ENCODE measurements at places on chromosomes 6 and 20. TPM values are rescaled to one million over a fixed set of nuclear protein-coding genes. Genes with fewer than 3 reads are reported as not detected.

The MCHR2 gene
- total RNA-seq, result not detected

The MACROD2 gene
- total RNA-seq, result 11.5 TPM

The SFTA2 gene
- not detected for total RNA-seq

The NRM gene
- 8.5 TPM for total RNA-seq

The NHSL1 gene
- 4.8 TPM for total RNA-seq

The AGER gene
- 5.0 TPM for total RNA-seq

The INSM1 gene
- total RNA-seq, result 0.04 TPM

The COL12A1 gene
- total RNA-seq, result 24.2 TPM

The WFDC12 gene
- total RNA-seq, result not detected

The SEMG1 gene
- not detected for total RNA-seq

DNA sequence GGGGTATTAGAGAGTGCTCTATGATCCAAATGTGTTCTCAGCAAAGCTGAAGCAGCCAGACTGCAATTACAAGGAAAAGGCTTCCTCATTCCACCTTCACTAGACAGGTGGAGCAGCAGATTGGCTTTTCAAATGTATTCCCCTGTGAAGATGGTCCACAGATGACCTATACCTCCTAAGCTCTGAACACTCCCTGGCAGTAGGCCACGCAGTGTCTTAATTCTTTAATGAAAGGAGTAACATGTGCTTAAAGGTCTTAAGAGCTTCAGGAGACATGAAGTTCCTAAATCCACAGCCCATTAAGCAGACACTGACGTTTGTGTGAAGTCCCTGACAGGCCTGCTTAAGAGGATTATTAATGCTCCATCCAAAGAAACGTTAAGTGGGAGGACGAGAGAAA, 138.9 kb upstream of the NUP153 start:
- H3K36me3 ChIP-seq, result peaks cover 11% of the 10 kb centered on the region
- H3K4me1 ChIP-seq, result peaks cover 6% of the 10 kb centered on the region
- H3K4me3 ChIP-seq, result no peak overlapping the region
- no peaks in the 10 kb centered on the region for H3K27me3 ChIP-seq
- no peak for DNase-seq

GRCh38 chr20:20603339-20603990, 109.0 kb downstream of the RALGAPA2 start:
- no peaks in the 10 kb centered on the region for H3K4me1 ChIP-seq
- no peak overlapping the region for H3K27ac ChIP-seq
- no peaks in the 10 kb centered on the region for H3K36me3 ChIP-seq
- H3K27me3 ChIP-seq, result no peaks in the 10 kb centered on the region
- no peak for DNase-seq

GRCh38 chr6:158767709-158768108, 51.5 kb downstream of the EZR start:
- H3K27ac ChIP-seq, result no peak overlapping the region
- no peaks in the 10 kb centered on the region for H3K27me3 ChIP-seq
- no peaks in the 10 kb centered on the region for H3K4me1 ChIP-seq
- H3K36me3 ChIP-seq, result peaks cover 70% of the 10 kb centered on the region
- no peak for DNase-seq

- H3K4me3 ChIP-seq, result peak overlapping the region; percentile 97
- no peak overlapping the region for H3K27ac ChIP-seq
- H3K36me3 ChIP-seq, result peaks cover 45% of the 10 kb centered on the region
These were observed 10.0 kb downstream of the HSPA1B start for GRCh38 chr6:31837369-31838113.

- no peaks in the 10 kb centered on the region for H3K36me3 ChIP-seq
- H3K4me3 ChIP-seq, result no peak overlapping the region
- DNase-seq, result no peak
- no peak overlapping the region for H3K27ac ChIP-seq
These were observed 156.6 kb downstream of the UNC5CL start for GRCh38 chr6:40882323-40882997.

- no peaks in the 10 kb centered on the region for H3K27me3 ChIP-seq
- no peak overlapping the region for H3K4me3 ChIP-seq
- H3K4me1 ChIP-seq, result no peaks in the 10 kb centered on the region
These were observed 141.3 kb upstream of the MYLIP start for GRCh38 chr6:15987569-15987968.

DNA sequence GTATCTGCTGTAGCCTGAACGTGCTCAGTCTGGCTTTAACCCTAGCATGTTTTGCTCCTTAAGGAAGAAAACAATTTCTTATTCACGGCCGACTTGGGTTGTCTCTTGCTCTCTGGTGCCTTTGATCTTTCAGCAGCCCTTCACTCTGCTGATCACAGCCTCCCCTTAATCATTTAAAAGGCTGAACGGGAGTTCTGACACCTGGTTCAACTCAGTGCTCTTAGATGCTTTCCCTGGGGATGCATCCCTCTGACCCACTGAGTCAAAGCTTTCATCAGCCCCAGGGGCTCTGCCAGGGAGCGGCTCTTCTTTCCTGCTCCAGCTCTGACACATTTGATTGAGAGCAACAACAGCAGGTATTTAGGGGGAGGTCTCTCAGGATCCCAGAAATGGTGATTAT, 79.0 kb upstream of the FYN start:
- DNase-seq, result no peak
- H3K36me3 ChIP-seq, result no peaks in the 10 kb centered on the region
- no peak overlapping the region for H3K4me3 ChIP-seq
- H3K27me3 ChIP-seq, result no peaks in the 10 kb centered on the region

GRCh38 chr6:4794140-4794707, 18.0 kb downstream of the CDYL start:
- H3K27ac ChIP-seq, result no peak overlapping the region
- H3K4me3 ChIP-seq, result no peak overlapping the region
- no peaks in the 10 kb centered on the region for H3K4me1 ChIP-seq
- 0 out of 2 replicates have a peak, but pooled peaks cover 2% of the 10 kb centered on the region for H3K36me3 ChIP-seq
- DNase-seq, result no peak

DNA sequence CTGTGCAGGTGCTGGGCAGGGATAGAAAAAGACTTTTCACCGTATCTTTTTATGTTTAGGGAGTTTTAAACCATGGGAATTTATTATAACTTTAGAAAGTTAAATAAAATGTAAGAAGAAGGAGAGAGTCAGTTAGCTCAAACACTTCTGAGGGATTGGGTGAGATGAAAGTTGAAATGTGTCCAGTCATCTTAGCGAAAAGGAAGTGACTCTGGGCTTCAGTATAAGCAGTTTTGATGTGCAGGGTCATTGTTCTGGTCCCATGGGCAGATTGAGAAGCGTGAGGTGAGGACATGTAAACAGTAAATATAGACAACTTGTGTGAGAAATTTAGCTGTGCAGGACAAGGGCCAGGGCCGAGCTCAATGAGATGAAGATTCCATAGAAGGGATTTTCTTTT, 66.9 kb downstream of the TOX2 start:
- no peaks in the 10 kb centered on the region for H3K4me1 ChIP-seq
- DNase-seq, result no peak
- no peaks in the 10 kb centered on the region for H3K36me3 ChIP-seq
- no peak overlapping the region for H3K27ac ChIP-seq
- H3K4me3 ChIP-seq, result no peak overlapping the region

DNA sequence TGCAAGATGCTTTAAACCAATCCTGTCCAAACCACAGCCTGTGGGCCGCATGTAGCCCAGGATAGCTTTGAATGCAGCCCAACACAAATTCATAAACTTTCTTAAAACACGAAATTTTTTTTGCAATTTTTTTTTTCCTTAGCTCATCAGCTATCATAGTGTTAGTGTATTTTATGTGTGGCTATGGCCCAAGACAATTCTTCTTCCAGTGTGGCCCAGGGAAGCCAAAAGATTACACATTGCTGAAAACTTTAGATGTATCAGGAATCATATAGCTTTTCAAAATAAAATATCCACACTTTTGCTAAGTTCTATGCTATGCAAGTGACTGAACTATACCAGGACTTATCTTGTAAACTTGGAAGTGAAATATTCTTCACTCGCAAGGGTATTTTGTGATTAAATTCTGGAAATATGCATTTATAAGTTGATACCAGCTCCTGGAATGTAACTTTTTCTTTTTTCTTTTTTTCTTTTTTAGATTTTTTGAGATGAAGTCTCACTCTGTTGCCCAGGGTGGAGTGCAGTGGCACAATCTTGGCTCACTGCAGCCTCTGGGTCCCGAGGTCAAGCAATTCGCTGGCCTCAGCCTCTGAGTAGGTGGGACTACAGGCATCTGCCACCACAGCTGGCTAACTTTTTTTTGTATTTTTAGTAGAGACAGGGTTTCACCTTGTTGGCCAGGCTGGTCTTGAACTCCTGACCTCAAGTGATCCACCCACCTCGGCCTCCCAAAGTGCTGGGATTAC, 49.8 kb downstream of the MTHFD1L start:
- H3K27ac ChIP-seq, result no peak overlapping the region
- H3K27me3 ChIP-seq, result no peaks in the 10 kb centered on the region
- H3K4me3 ChIP-seq, result no peak overlapping the region
- no peak for DNase-seq

DNA sequence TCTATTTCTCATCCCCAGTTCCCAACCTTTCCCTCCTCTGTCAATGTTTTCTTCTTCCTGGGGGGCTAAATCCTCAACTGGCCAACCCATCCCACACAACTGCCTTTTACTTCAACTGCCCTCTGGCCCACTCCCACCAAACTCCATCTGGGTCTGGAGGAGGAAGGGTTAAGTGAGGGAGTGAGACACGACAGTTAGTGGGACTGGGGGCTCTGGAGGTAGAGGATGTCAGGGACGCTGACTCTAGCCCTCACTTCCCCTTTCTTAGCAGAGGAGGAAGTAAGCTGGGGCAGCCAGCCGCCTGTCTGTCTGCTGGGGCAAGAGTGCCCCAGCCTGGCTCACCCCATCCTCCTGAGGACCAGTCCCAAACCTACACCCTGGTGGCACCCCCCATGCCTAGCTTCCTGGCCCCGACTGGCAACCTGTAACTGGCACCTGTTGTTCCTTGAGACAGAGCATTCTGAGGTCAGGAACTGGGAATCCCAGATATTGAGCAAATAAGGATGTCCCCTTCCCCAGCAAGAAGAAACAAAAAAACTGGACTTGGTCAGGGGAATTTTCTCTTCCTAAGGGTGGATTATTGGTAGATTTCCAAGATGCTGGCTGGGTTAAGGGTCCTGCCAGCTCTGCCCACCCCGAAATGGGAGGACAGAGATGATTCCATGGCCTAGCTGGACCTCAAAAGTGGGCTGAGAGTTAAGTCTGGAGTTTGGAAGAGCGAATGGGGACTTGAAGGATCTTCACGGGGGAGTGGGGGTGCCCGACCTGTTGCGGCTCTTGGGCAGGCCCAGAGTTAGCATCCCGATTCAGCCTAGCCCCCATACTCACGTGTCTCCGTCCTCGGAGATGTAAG, 971 bp downstream of the NFKBIE start:
- H3K36me3 ChIP-seq, result no peaks in the 10 kb centered on the region
- H3K4me1 ChIP-seq, result peaks cover 23% of the 10 kb centered on the region
- no peak overlapping the region for H3K27ac ChIP-seq
- H3K4me3 ChIP-seq, result peak overlapping the region; percentile 80
- H3K27me3 ChIP-seq, result peaks cover 6% of the 10 kb centered on the region

DNA sequence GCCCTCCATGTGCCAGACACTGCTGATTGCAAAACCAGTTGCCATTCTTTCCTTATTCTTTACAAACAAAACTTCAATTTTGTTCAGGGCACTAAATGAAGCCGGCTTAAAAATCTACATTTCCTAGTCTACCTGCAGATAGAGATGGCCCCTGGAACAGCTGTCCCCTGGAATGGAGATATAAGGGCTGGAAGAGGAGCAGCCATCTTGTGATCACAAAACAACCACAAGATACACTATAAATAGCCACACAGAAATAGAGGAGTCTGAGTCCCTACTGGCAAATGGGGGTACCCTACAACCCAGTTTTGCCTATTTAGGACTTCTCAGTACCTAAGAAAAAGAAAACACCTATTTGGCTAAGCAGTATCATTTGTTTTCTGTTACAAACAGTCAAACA, 115.9 kb upstream of the BEND6 start:
- no peaks in the 10 kb centered on the region for H3K36me3 ChIP-seq
- no peak overlapping the region for H3K4me3 ChIP-seq
- no peak overlapping the region for H3K27ac ChIP-seq

- DNase-seq, result no peak
- no peak overlapping the region for H3K27ac ChIP-seq
- no peak overlapping the region for H3K4me3 ChIP-seq
- no peaks in the 10 kb centered on the region for H3K4me1 ChIP-seq
These were observed 769.7 kb downstream of the PTPRT start for GRCh38 chr20:42419814-42420532.

DNA sequence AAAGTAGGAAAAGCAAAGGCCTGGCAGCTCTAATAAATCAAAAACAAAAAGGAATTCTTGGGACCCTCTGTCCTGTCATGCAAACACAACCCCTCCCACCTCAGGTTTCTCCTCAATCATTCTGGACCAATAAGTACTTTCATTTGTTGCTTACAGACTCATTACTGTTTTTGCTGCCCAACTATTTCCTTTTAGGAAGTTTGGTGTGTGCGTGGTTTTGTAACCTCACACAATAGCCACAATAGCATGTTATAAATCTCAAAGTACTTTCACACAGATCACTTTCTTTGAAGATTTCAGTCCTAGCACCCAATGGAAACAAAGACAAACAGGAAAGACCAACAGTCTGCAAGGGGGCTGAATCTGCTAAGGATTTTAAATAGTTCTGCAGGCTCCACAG, 4.5 kb downstream of the MRPL14 start:
- H3K36me3 ChIP-seq, result no peaks in the 10 kb centered on the region
- H3K27ac ChIP-seq, result no peak overlapping the region
- H3K27me3 ChIP-seq, result no peaks in the 10 kb centered on the region
- peaks cover 70% of the 10 kb centered on the region for H3K4me1 ChIP-seq

DNA sequence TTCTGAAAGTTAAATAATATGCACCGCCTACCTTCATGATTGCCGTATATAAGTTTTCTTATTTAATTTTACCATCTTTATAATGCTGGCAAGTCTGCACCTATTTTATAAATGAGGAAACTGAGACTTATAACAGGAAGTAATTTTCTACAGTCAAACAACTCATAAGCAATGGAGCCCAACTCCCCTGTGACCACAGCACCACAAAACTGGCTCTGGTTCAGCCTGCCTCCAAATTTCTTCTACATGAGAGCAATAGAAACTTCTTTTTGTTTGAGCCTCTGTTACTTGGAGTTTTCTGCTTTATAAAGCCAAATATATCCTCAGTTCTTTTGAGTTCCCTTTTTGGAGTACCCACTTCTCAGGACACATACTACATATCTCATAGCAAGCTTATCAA, 131.1 kb upstream of the HSF2 start:
- no peaks in the 10 kb centered on the region for H3K27me3 ChIP-seq
- no peaks in the 10 kb centered on the region for H3K36me3 ChIP-seq
- no peak overlapping the region for H3K4me3 ChIP-seq
- H3K4me1 ChIP-seq, result no peaks in the 10 kb centered on the region
- H3K27ac ChIP-seq, result no peak overlapping the region

DNA sequence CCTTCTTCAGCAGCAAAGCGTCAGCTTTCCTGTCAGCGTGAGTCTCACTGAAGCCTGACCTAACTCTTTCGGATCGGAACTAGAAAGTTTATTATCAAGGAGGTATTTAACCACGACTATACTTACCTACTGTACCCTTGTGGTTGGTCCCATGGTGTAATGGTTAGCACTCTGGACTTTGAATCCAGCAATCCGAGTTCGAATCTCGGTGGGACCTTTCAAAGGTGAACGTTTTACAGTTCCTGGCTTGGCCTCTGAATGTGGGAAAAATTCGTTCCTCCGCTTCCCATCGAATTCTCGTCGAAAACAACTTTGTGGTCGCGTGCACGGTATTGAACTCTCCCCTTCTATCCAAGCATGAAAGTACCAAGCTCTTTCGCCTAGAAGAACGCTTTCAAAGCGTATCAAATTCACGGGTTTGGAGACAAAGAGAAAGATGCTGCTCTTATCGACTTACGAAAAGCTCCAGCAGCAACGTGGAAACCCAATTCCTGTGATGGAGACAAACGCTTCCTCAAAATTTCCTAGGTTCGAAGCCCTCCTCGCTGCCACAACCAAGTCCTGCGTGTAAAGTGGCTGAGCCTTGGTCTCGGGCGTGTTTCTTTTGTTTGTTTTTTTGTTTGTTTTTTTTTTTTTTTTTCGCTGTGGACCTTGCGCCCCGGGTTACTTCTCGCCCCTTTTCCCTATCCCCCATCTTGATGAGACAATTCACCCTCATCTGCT, 63.7 kb downstream of the GPX5 start:
- H3K27ac ChIP-seq, result no peak overlapping the region
- no peaks in the 10 kb centered on the region for H3K36me3 ChIP-seq
- no peaks in the 10 kb centered on the region for H3K27me3 ChIP-seq

All from PC-3 (cell line).